Cortex of kidney (tissue), 1 donor: ENCODE measurements at places on chromosomes 1 and 21.

DNA sequence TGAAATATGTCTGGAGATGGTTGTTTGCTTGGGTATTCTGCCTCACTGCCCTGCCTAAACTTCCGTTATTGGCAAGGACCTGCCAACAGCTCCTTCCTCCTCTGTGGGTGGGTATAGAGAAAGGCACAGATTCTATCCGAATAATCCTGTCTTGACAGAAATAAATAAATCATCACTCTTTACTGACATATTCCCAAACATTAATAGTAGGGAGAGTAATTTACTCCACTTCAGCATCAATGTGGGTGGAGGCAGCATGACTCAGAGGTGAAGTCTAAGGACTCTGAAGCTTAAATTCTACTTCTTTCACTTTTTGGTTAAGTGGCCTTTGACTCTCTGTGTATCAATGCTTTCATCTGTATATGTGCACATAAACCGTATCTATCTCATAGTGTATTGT is 2.9 kb downstream of the CD84 start:
- DNase-seq, result no peak

- no peak for DNase-seq
These were observed 82.9 kb upstream of the CACYBP start for GRCh38 chr1:174916846-174917245.

GRCh38 chr1:51910221-51911000 is 31.9 kb upstream of the NRDC start:
- no peak for DNase-seq

GRCh38 chr1:76799700-76800099 is 67.6 kb upstream of the ST6GALNAC5 start:
- DNase-seq, result no peak

GRCh38 chr1:80445033-80445432 is 1355.7 kb upstream of the ADGRL2 start:
- no peak for DNase-seq

DNA sequence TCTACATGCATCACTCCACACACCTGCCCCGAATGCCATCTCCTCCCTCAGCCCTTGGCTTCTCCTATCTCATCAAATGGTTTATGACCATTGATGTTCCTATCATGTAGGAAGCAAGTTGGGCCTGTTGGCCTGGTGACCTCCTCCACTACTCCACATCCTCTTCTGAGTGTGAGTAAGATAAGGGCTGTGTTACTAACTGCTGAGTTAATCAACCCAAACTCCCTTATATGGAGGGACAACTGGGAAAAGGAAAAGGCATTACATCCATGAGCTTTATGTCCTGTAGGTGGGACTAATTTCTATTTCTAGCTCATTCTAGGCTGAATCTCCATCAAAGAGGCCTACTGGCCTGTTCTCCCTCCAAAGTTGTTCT is 57.6 kb downstream of the WLS start:
- no peak for DNase-seq

- no peak for DNase-seq
These were observed 18.4 kb downstream of the HHAT start for GRCh38 chr1:210347112-210347511.
